ENCODE measurements at places on chromosomes 7 and 10.

DNA sequence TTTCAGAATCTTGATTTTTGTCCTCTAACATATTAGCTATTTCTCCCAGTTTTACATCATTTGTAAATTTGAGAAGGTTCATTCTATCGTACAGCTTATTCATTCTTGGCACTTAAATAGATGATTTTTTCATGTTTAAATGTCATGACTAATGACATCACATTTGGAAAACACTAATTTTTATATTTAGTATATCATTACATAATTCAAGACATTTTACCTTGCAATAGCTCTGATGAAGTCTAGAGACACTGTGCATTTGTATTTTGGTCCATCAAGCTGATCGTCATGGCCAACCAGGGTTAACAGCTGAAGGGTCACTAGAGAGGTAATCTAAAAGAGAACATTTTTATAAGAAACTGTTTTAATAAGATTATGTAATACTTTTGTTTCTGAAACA lies 71.3 kb downstream of the ORC5 start:
- ATAC-seq, result no peak

- ATAC-seq, result no peak
Observed at GRCh38 chr10:52729271-52730104, 43.1 kb downstream of the MBL2 start.

- ATAC-seq, result no peak
Observed at GRCh38 chr10:69869291-69869961, 67.7 kb downstream of the COL13A1 start.

GRCh38 chr10:132335189-132336063 lies 3.4 kb downstream of the LRRC27 start:
- no peak for ATAC-seq

DNA sequence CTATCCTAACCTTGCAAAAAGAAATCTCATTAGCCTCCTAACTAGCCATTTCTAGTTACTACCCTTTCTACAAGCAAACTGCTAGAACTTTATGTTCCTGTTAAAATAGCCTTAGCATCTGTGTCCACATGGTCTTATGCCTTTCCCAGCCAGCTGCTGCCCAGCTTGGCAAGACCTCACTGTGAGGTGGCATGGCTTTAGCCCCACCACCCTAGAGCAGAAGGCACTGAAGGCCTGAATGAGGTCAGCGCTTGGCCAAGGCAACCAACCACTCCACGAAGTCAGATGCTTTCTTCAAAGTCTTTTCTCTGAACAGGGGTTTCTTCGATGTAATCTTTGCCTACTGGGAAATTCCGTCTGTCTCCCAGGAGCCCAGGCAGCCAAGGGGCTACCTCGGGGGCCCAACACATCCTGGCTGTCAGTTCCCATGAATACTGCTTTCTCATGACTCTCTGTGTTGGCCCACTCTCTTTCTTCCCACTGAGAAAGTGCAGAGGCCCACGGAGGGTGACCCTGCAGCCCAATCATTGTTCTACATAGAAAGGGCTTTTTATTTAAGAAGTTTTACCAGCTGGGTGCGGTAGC lies 41.6 kb downstream of the POLR3A start:
- ATAC-seq, result no peak

DNA sequence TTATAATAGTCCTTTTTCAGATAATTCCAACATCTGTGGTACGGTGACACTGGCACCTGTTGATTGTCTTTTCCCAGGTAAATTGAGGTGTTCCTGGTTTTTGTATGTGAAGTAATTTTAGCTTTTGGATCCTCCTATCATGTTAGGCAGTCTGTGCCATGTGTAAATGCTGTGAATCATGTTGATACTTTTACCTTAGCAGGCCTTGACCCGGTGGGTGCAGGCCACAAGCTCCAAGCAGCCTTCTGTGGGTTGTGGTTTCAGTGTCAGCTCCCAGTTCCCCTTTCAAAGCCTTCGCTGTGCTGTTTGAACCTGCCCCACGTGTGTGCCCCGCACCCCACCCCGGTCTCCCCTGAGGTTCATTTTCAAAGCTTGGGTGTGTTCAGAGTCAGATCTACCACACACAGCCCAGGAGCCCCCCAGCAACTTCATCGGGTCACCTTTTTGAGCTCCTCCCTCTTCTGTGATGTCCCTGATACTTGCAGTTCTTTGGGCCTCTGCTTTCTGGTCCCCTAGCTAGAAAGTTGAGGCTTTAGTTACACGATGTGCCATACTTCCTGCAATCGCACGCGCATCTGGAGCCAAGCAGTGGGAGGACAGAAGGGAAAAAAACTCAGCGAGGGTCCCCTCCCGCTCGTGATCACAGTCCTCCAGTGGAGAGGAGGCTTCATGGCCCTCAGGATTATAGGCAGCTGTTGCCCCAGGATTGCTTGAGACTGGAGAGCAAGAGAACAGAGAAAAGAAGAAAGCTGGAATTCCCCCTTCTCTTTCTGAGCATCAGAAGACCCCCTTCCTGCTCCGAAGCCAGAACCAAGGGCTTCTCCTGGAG lies 8.7 kb upstream of the BHLHA15 start:
- peak; percentile 96 for ATAC-seq

GRCh38 chr10:28036587-28036986 lies 37.7 kb upstream of the ODAD2 start:
- ATAC-seq, result no peak
